Naive thymus-derived CD4-positive, alpha-beta T cell (primary cell): ENCODE measurements at places on chromosomes 1 and 21.

- no peak for DNase-seq
- H3K27me3 ChIP-seq: no peaks in the 10 kb centered on the region
- H3K4me1 ChIP-seq: peaks cover 30% of the 10 kb centered on the region
- H3K36me3 ChIP-seq: no peaks in the 10 kb centered on the region
- no peak overlapping the region for H3K4me3 ChIP-seq
Measured at GRCh38 chr1:54328066-54328636, 78.0 kb downstream of the SSBP3 start.

- no peak overlapping the region for H3K27ac ChIP-seq
- no peak for DNase-seq
- H3K36me3 ChIP-seq: no peaks in the 10 kb centered on the region
- H3K4me3 ChIP-seq: no peak overlapping the region
Measured at GRCh38 chr1:47658161-47658920, 220.5 kb downstream of the FOXD2 start.

- H3K4me1 ChIP-seq: no peaks in the 10 kb centered on the region
- no peaks in the 10 kb centered on the region for H3K36me3 ChIP-seq
- no peak overlapping the region for H3K4me3 ChIP-seq
- no peak for DNase-seq
- H3K27ac ChIP-seq: no peak overlapping the region
Measured at GRCh38 chr21:34674468-34674867, 5.7 kb downstream of the CLIC6 start.

- H3K27ac ChIP-seq: no peak overlapping the region
- H3K27me3 ChIP-seq: no peaks in the 10 kb centered on the region
Measured at GRCh38 chr1:73637264-73637663, 560.7 kb downstream of the LRRIQ3 start.

GRCh38 chr1:77386276-77386675, 104.5 kb downstream of the AK5 start:
- no peaks in the 10 kb centered on the region for H3K27me3 ChIP-seq
- no peaks in the 10 kb centered on the region for H3K4me1 ChIP-seq
- no peaks in the 10 kb centered on the region for H3K36me3 ChIP-seq
- no peak overlapping the region for H3K27ac ChIP-seq
- DNase-seq: no peak

GRCh38 chr21:39115576-39116235, 67.5 kb downstream of the PSMG1 start:
- DNase-seq: no peak
- no peaks in the 10 kb centered on the region for H3K4me1 ChIP-seq

DNA sequence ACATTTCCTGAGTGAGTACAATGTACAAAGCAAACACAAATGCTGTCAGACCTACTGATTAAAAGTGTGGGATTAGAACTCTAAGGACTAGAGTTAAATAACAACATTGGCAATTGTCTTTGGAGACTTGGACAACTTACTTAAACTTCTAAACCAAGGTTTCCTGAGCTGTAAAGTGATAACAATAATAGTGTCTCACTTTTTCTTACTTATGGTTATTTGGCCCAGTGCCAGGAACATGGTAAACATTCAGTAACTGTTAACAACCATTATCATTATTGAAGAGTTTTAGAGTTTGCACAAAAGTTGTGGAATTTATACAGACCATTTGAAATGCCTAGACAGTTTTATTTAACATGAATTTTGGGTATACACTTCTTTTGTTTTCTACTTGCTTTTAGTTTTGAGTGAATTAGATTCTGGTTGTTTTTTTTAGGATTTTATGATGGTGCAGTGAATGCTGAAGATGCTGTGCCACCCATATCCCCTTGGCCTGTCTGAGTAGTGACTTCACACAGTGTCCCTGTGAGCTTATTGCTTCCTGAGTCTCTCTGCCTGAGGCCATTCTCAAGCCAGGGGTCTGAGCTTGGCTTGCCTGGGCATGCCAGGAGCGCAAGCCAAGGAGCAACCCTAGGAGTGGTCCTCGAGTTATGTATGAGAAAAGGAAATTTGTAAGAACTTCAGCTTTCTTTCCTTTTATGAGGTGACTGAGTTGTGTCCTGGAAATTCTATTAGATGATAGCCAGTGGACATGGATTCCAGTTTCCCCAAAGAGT, 932.8 kb downstream of the TTLL7 start:
- no peaks in the 10 kb centered on the region for H3K36me3 ChIP-seq
- H3K4me1 ChIP-seq: no peaks in the 10 kb centered on the region
- DNase-seq: no peak
- H3K27me3 ChIP-seq: no peaks in the 10 kb centered on the region
- no peak overlapping the region for H3K27ac ChIP-seq
